GM12864 (cell line): ENCODE measurements at places on chromosomes 12 and 14.

- no peak for DNase-seq
These were observed 40.4 kb downstream of the P2RX4 start for GRCh38 chr12:121250359-121250758.

GRCh38 chr12:85733221-85733840 is 102.9 kb downstream of the RASSF9 start:
- no peak for DNase-seq

DNA sequence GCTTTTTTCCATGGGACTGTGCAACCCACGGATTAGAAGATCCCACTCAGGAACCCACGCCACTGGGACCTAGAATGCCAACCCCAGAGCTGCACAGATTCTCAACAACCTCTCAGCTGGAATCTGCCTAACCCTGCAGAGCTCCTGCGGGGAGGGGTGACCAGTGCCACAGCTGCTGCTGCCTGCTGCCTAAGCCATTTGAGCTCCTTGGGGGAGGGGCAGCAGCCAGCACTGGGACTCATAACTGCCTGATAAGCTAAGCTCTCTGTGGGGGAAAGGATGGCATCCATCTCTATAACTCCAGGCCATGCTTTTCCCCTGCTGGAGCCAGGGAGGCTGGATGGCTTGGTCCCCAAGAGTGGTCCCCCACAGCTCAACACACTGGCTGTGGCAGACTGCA is 182.8 kb downstream of the SLC5A8 start:
- no peak for DNase-seq

DNA sequence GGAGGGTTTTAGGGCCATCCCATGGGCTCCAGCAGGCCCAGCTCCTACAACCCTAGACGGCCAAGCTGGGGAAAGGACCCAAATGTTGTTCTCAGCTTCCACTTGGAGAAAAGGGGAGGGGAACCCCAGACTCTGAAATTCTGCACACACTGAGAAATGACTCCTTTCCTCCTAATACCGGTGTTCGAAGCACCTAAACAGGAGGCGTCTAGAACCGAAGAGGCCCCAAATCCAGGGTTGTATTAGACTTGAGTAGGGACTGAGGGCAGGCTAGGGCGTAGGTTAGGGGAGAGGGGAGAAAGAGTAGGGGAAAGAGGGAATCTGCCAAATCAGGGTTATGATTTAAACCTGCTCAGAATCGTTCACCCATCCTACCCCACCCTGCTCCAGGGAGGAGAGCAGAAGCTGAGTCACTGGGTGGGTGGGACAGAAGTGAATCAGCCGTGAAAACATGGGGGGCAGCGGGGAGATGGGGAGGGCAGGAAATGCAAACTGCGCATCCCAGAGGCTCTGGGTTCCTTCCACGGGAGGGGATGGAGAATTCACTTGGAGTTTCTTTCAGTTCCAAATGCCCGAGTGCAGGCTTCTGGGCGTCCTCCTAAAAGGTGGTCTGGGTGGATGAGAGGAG is 1.0 kb downstream of the IGFBP6 start:
- DNase-seq, result no peak

DNA sequence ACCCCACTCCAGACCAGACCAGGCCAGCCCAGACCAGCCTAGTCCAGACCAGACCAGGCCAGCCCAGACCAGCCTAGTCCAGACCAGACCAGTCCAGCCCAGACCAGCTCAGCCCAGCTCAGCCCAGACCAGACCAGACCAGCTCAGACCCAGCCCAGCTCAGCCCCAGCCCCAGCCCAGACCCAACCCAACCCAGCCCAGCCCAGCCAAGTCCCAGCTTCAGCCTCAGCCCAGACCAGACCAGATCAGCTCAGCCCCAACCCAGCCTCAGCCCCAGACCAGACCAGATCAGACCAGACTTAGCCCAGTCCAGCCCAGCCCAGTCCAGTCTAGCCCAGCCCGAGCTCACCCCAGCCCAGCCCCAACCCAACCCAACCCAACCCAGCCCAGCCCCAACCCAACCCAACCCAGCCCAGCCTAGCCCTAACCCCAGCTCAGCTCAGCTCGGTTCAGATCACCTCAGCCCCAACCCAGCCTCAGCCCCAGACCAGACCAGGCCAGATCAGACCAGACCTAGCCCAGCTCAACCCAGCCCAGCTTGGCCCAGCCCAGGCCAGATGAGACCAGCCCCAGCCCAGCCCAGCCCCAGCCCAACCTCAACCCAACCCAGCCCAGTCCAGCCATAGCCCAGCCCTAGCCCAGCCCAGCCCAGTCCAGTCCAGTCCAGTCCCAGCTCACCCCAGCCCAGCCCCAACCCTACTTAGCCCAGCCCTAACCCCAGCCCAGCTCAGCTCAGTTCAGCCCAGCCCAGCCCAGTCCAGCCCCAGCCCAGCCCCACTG is 204.7 kb downstream of the BCL11B start:
- DNase-seq, result no peak

DNA sequence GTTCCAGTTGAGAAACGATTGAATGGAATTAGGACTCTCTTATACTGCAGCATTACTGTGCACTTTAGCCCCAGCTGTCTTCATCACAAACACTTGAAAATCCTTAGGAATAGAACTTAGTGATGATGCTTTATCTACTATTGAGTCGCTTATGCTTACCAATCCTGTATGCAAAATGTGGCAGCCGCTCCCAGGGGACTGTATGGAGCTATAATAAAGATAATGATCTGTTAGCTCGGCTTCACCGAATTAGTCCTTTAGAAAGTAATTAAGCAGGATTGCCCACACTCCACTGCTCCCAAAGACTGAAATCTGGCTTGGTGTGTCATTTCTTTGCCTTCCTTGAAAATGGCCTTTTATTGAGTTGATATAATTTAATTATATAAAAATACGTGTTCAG is 10.6 kb downstream of the EML1 start:
- DNase-seq, result no peak

DNA sequence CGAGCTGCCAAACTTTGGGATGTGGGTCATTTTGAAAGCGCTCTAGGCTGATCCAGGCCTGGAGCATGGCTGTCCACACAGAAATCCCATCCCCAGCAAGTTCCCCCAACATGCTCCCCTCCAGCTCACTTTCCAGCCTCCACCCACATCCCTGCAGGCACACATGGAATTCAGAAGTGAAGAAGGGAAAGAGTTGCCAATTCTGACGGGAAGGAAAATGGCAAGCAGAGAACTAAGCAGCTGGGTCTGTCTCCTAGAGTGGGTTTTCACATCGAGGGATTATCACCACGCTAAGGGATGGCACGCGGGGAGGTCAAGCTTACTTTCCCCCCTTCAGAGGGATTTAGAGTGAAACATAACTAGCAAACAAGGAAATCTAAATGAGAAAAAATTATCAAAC is 142.3 kb downstream of the RIMBP2 start:
- DNase-seq, result no peak

GRCh38 chr12:61654698-61655097 is 605.5 kb upstream of the USP15 start:
- DNase-seq, result no peak

GRCh38 chr12:5912437-5913334 is 32.4 kb downstream of the ANO2 start:
- DNase-seq, result no peak

GRCh38 chr12:109247831-109248654 is 61.0 kb downstream of the FOXN4 start:
- no peak for DNase-seq

DNA sequence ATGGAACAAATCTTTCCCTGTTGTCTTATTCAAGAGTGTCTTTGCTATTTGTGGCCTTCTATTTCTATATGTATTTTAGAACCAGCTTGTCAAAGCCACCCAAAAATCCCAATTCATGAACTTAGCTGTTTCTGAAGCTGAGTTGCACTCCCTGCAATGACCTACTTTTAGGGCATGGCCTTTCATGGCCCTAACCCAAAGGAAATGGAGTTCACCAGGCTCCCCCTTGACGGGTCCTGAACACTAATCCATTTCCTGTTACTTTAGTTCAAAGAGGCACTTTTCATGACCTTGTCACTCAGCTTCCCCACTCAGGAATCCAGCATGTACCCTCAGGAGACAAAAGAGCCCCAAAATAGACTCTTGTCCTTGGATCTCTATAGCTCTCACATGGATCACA is 7.6 kb downstream of the TMED8 start:
- no peak for DNase-seq

- DNase-seq, result no peak
These were observed 4.2 kb upstream of the RPS6KL1 start for GRCh38 chr14:74927225-74927624.

- no peak for DNase-seq
These were observed at the start of gene SLC6A15 for GRCh38 chr12:84912198-84913128. Gene SLC6A15 (minus strand): TSS chr12:84912799. CDS start chr12:84892120, 20,679 bp downstream.

- no peak for DNase-seq
These were observed 9.0 kb downstream of the KIF5A start for GRCh38 chr12:57558864-57559263.

- no peak for DNase-seq
These were observed 37.4 kb downstream of the ANKRD9 start for GRCh38 chr14:102471921-102472790.

DNA sequence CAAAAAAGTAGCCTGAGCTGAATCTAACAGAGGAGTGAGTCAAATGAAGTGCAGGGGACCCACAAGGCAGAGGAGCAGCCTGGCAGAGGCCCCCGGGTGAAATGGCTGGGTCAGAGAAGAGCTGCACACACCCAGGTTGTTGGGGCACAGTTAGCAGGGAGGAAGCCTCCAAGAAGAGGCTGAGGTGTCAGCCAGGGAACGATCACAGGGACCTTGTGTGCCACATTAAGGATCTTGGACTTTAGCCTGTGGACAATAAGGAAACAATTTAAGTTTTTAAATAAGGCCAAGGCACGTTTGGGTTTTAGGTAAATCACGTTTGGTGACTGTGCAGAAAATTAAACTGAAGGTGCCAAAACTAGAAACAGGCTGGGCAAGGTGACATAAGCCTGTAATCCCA is 35.1 kb downstream of the OR10P1 start:
- no peak for DNase-seq

GRCh38 chr12:110199339-110200123 is 75.4 kb downstream of the IFT81 start:
- DNase-seq, result no peak

DNA sequence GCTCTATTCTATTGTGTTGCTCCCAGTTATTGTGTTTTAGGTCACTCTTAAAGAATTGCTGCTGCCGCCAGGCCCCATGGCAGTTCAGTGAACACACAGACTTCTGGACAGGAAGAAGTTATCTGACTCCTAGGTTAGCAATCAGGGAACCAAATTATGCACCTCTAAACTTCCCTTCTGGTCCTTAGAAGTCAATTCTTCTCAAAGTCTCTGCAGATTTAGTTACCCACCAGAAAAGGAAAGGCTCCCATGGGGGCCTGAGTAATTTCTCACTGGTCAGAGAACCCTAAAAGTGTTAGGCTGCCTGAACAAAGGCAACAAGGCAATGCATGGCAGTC is 10.0 kb downstream of the EMP1 start:
- DNase-seq, result no peak

DNA sequence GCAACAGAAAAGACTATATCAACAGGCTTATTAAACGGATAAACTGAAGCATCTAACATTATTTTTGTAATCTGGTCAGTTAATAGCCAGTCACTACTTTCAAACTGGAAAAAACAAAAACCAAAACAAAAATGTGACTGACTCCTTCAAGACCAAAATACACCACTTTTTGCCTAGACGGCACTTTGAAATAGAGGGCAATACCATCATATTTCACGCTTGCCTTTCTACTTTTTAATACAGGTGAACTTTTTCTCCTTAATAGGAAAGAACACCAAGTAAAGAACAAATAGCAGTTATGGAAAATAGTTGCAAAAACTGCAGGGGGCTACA is 550 bp upstream of the NUP107 start:
- DNase-seq, result no peak
